ENCODE measurements at places on chromosomes 2 and 18. TPM values are rescaled to one million over a fixed set of nuclear protein-coding genes. Genes with fewer than 3 reads are reported as not detected.

The LIMS4 gene
- total RNA-seq, result 0.12 TPM

The MYO3B gene
- 0.57 TPM for total RNA-seq

The MC4R gene
- not detected for total RNA-seq

The ALS2 gene
- total RNA-seq, result 12.7 TPM

The CNDP1 gene
- total RNA-seq, result not detected

The CRYBA2 gene
- not detected for total RNA-seq

The ELP2 gene
- total RNA-seq, result 97.1 TPM

The ALLC gene
- not detected for total RNA-seq

The SULT1C3 gene
- total RNA-seq, result not detected

The CAPG gene
- 35.5 TPM for total RNA-seq

The PLGLB2 gene
- 2.8 TPM for total RNA-seq

The DOK1 gene
- 40.8 TPM for total RNA-seq

The RAD51AP2 gene
- not detected for total RNA-seq

The PARD3B gene
- total RNA-seq, result 0.26 TPM

The TXNDC2 gene
- total RNA-seq, result 0.26 TPM

The MYL1 gene
- not detected for total RNA-seq

The PAX3 gene
- total RNA-seq, result not detected

The IL1RL1 gene
- 4.8 TPM for total RNA-seq

The NFATC1 gene
- total RNA-seq, result 102 TPM

The TMEM18 gene
- 23.3 TPM for total RNA-seq

The ACADL gene
- total RNA-seq, result not detected

The CNTNAP5 gene
- total RNA-seq, result not detected

The ALPP gene
- not detected for total RNA-seq

The SPRED2 gene
- total RNA-seq, result 8.5 TPM

The ANKRD30BL gene
- total RNA-seq, result not detected

The OR6B2 gene
- not detected for total RNA-seq

The FBXO36 gene
- 0.42 TPM for total RNA-seq

The NDC80 gene
- 42.6 TPM for total RNA-seq

The CPO gene
- not detected for total RNA-seq

The HOXD1 gene
- total RNA-seq, result not detected

The NDUFS1 gene
- total RNA-seq, result 76.6 TPM

The LRRC30 gene
- total RNA-seq, result not detected

The ITGA4 gene
- 118 TPM for total RNA-seq

The PLGLB1 gene
- 1.1 TPM for total RNA-seq

The NXPH2 gene
- not detected for total RNA-seq

The GPR39 gene
- total RNA-seq, result not detected

The ZBTB7C gene
- 1.4 TPM for total RNA-seq

The UGT1A3 gene
- total RNA-seq, result not detected

The LYG2 gene
- total RNA-seq, result not detected

The BCL2 gene
- 95.9 TPM for total RNA-seq

The IL36B gene
- total RNA-seq, result not detected

The MC5R gene
- total RNA-seq, result not detected

The CYBRD1 gene
- 4.2 TPM for total RNA-seq

The HDAC4 gene
- 42.1 TPM for total RNA-seq

The TNFRSF11A gene
- total RNA-seq, result 22.9 TPM

The ATP5MC3 gene
- 380 TPM for total RNA-seq

The TANC1 gene
- total RNA-seq, result 0.47 TPM

The ABCG5 gene
- total RNA-seq, result not detected

The ZSWIM2 gene
- total RNA-seq, result not detected

Data from activated T-helper 1 cell treated with anti-CD3 and anti-CD28 coated beads, Interleukin-12 subunit alpha, Interleukin-12 subunit beta, Interleukin-2, Interleukin-4 antibody, amounts not matched to agents 30 ng/mL and 10 ng/mL and 1 ng/mL, durations not matched to agents 14 hours and 24 hours and 36 hours (primary cell).